ENCODE measurements at places on chromosomes 7 and 10.

DNA sequence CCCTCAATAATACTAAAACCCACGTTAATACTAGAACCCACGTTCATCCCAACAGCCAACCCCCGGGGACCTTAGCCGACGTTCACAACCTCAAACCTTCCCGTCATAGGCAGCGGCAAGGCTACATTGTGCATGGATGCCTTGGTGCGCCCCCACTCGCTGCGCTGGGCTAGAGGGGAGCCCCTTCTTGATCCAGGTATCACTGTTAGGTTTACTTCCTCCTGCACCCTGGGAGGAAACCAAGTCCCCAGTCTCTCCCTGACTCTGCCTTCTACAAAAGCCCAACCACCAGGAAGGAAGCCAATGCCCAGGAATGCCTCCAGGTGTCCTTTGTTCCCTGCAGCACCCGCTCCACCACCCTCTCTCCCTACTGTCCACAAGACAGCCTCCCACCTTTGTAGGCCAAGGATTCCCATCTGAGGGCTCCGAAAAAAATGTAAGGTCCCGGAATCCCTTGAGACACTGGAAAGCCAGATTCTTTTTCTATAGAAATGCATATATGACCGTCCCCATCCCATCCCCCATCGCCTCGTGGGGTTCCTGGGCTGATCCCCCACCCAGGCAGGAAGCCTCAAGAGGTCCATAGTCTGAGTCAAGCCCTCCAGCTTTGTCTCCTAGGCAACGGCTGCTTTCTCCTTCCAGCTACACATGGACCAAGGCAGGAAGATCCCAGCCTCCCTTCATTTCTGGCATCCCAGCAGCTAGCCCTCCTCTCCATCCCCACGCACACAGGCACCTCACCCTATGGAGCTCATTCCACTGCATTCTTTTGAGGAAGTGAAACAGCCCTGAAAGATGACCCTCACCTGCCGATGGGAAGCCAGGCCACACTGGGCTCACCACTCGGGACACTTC is 25.2 kb downstream of the CTBP2 start:
- no peak for DNase-seq

- no peak for DNase-seq
Measured at GRCh38 chr10:126058104-126058503, 161.7 kb downstream of the FANK1 start.

DNA sequence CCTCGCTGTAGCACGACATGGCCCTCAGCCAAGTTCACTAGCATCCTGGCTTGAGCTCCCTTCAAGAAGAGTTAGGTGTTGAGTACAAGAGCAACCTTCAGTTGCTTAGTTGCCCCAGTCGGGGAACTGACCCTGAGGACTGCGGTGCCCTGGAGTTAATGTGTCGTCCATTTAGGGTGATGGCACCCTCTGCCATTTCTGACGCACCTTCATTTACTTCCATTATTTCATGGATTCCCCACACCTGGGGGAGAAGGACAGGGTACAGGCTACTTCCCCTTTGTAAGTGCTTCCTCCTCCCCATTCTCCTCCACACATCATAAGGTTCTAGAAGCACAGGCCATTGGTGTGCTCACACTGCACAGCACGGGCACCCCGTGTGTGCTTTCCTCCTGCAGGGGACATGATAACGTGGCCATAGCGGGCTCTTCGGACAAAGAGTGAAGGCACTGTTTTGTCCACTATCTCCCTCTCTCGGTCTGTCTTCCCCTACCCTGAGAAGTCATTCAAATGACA is 1.8 kb downstream of the ALOX5 start:
- DNase-seq: no peak

DNA sequence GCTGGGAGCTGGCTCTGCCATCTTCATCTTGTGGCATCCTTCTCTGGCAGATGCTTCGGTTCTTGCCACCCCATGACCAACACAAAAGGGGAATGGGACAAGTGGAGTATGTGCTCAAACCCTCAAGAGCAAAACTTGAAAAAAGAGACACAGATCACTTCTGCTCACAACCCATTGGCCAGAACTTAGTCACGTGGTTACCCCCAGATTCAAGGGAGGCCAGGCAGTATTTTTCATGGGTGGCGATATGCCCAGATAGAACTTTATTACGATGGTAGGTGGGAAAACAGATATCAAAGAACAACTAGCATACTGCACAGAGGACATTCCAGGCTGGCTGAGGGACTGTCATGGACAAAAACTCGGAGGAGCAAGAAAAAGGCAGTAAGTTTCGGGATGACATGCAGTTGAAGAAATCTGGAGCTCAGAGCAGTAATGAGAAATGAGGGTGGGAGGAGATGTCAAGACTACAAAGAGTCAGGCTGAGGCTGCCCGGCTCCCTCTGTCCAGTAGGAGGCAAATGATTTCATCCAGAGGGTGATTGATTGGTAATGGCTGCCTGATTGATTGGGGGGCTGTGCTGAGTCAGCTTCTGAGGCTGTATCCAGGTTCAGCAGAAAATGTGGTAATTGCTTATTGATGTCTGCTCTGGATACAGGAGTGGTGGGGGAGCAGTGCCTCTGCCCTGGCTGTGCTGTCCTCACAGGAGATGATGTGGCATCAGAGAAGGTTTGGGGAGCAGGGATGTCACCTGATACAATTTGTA is 25.3 kb downstream of the COL13A1 start:
- DNase-seq: no peak
